ENCODE measurements at places on chromosomes 11 and 22.

- no peak for DNase-seq
Observed at GRCh38 chr11:117575856-117576255, 221.2 kb downstream of the DSCAML1 start.

- peak; percentile 56 for DNase-seq
Observed at GRCh38 chr11:35066783-35067423, 72.1 kb upstream of the CD44 start.

GRCh38 chr11:112398798-112399478 is 138.3 kb upstream of the PLET1 start:
- DNase-seq, result no peak

DNA sequence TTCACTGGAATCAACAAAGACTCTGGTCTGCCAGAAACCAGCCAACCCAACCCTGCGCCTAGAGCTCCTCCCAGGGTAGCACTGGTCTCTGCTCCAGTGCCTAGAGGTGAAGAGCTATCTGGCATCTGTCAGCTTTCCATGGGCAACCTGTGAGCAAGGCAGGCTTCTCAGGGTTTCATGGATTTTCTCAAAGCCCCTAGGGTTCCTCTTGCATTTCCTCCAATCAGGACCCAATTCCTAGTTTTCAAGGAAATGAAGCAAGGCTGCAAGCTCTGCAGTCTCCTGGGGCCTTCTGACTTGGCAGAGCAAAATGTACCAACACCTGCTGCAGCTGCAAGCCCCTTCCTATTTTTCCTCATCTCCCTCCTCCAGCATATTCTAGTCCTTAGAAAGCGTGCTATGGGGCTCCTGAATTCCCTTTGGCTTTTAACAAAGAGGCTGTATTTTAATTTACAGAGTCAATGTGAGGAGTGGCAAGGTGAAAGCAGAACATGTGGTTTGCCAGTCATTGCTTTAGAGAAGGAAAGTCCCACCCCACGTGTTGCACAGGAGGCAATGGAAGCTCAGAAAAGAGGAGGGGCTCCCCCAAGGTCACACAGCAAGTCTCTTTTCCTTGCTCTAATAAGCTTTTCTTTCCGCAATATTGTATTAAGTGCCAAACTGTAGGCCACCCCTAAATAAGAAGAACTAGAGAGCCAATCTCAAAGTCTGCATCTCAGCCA is 33.0 kb upstream of the RIC3 start:
- DNase-seq, result no peak

- no peak for DNase-seq
Observed at GRCh38 chr11:97990162-97990920, 1030.4 kb upstream of the CNTN5 start.

- DNase-seq, result peak; percentile 52
Observed at GRCh38 chr22:26589367-26589844, 526 bp downstream of the TPST2 start.
